Stimulated activated CD8-positive, alpha-beta memory T cell treated with anti-CD3 and anti-CD28 coated beads, Interleukin-7, amount 100 ng/mL, for 1 hour (primary cell): ENCODE measurements at places on chromosomes 13 and 19.

DNA sequence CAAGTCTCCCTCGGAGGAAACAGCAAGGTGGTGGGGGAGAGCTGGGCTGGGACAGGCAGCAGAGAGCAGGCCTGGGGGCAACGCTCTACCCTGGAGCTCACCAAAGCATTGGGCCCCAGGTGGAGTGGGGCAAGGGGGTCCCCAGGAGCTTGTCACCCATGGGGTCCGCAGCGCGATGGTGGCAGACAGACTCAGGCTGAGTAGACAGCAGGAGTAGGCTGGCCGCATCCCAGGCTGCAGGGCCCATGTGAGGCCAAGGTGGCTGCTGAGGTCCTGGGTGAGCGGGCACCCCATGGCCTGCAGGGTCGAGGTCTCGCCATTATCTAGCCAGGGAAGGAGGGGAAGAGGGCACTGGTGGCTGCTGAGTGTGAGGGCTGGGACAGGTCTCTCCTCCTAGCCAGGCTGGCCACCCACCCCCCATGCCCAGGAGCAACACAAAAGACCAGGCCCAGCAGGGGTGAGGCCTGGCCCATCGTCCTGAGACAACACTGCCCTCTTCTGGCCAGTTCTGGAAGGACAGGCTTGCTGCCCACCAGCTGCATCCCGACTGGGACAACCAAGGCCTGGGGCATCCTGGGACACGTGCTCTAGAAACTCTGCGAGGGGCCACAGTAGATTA is 33.1 kb downstream of the CEBPG start:
- peak; percentile 53 for DNase-seq

DNA sequence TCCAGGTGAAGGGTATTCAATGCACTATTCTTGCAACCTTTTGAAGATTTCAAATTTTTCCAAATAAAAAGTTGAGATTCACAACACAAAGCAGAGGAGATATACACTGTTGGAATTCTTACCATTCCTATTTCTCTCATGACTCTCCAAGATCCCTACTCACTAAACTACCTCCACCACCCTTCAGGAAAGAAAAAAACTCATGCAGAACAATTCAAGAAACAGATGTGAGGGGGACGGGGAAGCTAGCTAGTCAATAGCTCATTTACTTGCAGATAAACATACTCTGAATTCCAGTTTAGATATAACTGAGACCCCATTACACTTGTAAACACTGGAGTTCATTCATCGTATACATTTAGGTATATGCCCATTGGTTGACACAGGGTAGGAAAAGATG is 90.0 kb upstream of the SERP2 start:
- no peak for DNase-seq

- DNase-seq, result no peak
These were observed 3.3 kb upstream of the KCNC3 start for GRCh38 chr19:50332244-50333038.

GRCh38 chr13:107838588-107839161 is 376.7 kb downstream of the LIG4 start:
- DNase-seq, result no peak

GRCh38 chr13:34153428-34154180 is 335.7 kb downstream of the RFC3 start:
- DNase-seq, result no peak

DNA sequence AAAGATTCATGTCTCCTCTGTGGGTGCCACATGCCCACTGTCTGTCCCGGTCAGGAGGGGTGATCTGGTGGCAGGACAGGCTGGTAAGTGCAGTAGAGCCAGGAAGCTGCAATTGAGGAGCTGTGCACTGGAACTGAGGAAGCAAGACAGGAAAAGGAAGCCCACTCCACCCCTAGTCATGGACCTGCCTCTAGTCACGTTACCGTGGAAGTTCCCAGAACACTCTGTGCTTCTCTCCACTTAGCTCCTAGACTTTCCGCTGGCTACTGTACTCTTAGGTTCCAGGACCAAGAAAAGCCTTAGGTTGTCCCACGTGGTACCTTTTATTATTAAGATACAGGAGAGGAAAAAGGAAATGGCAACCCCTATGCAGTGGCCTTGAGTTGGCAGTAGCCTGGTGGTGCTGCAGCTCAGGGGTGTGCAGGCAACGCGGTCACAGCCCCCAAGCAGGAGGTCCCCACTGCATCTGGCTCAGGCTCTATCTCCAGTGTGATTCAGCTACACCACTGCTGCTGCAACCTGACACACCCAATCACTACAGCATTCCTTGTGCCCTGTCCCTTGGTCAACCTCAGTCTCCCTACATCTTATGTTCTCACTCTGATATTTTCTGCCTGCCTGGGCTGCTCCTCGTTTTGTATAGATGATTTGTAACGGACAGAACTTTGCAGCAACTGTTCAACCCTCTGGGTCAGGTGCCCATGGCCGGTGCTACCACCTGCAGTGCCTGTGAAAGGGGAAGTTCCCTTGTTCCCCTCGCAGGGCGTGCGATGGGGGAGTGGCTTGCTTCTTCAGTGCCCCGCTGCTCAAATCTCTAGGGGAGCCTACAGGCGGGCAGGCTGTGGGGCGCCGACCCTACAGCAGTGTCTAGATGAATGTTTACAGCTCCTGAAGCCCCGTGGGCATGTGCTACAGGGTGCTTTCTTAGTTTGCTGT is 24.4 kb upstream of the GPR12 start:
- DNase-seq, result no peak

DNA sequence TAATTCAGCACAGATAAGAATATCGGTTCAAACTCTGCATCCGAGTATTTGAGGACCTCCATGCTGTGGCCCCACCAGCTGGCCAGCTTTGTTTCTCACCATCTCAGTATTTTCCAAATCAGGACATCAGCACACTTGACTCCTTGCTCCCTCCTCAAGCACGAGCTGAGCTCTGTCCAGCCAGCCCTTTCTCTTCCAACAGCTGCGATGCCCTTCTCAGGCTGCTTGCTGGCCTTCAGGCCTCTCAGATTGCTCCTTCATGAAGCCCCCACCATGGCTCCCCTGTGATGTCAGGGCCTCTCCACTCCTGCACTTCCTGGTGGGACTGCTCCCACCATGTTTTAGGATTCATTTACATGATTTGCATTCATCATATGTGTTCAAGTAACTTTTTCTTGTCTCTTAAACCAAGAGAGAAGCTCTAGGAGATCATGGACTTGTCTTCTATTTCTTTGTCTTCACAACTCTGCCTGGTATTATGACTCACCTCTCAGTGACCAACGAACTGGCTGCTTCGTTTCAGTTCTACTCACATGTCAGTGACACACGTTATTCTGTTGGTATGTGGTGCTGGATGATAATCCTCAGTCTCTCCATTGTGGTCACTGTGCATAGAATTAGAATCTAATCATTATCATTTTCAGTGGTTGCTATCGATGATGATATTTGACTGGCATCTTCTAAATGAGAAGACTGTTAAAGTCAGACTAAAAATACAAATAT is 471.7 kb downstream of the EFNB2 start:
- DNase-seq, result no peak

DNA sequence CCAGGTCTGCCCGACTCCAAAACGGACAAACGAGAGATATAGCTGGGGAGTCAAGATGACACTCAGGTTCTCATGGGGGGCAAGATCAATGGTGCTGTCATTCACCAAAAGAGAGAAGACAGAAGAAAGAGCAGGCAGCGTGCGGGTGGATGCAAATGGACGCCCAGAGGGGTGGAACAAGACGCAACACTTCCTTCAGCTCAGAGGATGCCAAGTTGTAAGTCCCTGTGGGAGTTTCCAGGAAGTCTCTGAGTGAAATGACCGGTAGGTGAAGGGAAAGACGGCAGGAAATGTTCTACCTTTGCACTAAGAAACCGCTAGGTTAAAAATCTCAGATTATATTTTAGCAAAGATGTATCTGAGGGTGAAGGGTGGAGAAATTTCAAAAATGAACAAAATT is 26.5 kb downstream of the TUBGCP3 start:
- no peak for DNase-seq

DNA sequence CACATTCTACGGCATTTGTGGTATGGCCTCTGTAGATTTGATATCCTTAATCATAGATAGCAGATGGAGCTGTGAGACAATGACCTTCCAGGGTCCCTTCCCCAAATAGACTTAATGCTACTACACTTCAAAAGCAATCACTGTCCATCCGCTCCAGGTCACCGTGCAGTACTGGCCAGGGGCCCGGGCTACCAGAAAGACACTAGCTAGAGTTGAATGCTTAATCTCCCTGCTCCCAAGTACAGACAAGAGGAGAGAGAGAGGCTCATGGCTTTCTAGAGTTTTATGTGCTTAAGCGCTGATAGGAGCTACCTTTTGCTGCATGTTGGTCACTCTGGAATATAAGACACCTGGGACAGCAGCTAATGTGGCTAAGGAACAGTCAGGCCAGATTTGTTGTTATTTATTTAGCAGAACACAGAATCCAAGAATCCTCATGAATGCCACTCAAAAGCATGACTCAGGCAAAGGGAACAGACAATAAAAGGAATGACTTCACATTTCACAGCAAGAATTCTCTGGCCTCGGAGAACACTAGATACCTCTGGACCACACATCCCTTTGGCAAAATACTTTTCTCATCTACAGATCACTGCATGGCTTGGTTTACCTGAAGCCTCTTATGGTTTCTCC is 165.0 kb downstream of the LACC1 start:
- no peak for DNase-seq

DNA sequence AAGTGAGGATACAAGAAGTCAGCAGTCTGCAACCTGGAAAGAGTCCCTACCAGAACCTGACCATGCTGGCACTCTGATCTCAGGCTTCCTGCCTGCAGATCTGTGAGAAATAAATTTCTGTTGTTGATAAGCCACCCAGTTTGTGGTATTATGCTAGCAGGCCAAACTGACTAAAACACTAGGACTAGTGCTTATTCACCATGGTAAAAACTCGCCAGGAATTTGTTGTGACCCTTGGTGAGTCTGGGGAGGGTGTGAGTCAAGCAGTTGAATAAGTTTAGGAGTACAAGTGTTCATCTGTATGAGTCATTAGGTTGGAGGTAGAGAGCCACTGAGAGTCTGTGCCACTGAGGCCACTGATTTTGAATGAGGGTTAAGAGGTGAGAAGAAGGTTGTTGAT is 3.6 kb downstream of the ZIK1 start:
- no peak for DNase-seq

DNA sequence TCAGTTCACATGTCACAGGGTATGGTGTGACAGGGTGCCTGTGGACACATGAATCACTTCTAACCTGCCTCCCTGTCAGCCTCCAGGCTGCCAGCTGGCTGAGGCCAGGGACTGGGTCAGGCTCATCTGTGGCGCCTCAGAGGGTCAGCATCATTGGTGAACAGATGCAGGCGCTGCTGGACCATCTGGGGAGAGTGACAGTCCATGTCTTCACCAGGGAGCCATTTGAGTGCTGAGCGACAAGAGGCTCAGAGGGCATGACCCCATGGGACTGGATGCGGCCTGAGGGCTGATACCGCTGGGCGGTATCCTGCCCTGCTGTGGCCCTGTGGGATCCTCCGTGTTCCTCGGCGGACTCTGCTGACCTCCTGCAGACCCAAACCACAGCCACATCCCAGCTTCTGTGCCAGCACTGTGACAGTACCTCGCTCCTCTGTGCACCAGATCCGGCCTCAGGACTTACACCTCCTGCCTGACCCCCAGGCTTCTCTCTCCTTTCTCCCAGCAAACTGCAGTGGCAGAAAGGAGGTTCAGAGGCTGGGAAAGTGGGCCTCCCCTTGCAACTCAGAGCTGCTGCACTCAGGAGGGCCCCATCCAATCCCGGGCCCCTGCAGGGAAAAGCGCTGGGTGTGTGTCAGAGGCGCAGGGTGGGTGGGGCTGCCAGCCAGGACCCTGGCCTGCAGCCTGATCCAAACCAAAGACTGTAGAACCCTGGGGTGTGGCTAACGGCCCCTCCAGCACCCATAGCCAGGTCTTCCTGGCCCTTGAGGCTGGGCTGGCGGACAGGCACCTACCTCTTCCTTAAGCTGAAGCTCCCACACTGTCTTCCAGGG is 10.2 kb downstream of the ACTMAP start:
- DNase-seq, result no peak

DNA sequence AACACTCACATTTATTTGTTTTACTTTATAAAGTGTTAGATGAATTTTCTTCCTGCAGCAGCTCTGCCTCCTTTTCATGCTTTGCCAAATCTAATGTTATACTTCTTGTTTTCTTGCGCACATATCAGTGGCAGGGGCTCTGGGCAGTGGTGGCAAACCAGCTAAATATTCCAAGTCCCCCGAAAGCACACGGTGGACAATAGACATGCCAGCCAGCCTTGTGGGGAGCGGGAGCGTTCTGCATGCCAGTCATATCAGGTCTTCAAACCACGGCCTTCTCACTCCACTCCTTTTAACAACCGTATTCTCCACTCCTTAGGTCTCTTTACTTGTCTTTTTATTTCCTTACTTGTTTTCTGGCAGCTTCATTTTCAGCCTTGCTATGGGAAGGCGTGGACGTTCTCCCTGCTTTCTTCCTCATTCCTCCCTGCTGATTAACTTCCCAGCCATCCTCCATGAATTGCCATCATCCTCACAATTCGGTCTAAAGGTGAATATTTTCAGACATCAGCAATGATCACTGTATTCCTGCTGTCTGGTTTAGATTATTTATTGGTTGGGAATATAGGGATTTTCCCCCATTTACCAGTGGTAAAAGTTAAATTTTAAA is 77.1 kb upstream of the WASF3 start:
- no peak for DNase-seq

DNA sequence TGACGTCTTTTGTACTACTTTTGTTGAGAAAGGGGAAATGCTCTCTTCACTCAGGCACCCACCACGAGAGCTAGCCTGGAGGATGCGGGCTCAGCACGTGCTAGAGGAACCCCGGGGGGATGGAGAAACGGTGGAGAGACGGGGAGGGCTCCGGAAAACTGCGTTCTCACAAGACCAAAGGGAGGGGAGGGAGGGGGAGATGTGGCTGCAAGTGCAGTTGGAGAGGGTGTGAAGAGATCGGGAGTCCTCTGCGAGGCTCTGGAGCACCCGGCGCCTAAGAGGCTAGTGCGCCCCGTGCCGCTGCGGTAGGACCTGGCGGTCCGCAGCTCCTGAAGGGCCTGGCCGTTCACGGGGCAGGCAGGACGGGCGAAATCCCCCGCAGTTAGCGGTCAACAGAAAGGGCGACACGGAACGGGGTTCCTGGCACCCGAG is 43.4 kb upstream of the XPO4 start:
- no peak for DNase-seq

DNA sequence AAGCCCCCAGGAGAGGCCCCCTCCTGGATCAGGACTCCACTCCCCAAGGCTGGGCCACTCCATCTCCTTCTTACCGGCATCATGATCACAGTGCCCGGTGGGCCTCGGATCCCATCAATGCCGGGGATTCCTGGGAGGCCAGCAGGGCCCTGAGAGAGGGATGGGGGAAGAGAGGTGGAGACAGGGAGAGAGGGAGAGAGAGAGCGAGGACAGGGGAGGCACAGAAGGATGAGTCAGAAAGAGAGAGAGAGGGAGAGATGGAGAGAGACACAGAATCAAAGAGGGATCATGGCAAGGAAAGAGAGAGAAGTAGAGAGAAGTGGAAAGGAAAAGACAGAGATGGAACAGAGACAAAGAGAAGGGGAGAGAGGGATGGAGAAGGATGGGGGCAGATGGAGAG is 13.8 kb downstream of the COL5A3 start:
- no peak for DNase-seq
